ENCODE measurements at places on chromosomes 12 and 14.
A peak's percentile ranks its signal among the peaks of the same experiment; 100 is the strongest.

GRCh38 chr14:60840313-60840712, 105.8 kb downstream of the MNAT1 start:
- DNase-seq = no peak

GRCh38 chr12:112870267-112870980, 36.3 kb upstream of the OAS1 start:
- no peak for DNase-seq

DNA sequence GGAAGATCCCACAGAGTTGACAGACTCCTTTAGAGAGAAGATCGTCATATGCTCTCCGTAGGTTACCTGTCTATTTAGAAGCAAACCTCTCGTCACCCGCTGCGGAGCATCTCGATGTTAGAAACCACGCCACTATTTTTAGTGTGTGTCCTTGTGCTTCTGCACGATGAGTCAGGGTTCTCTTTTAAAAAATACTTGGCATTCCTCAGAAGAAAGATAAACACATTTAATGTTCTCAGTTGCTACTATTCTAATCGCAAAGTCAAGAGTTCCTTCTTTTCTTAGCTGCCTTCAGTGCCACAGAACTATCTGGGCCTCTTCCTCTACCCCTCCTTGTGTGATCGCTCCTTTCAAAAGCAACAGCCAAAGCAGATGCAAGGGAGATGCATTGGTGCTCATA, 192.4 kb downstream of the PELI2 start:
- peak; percentile 16 for DNase-seq

DNA sequence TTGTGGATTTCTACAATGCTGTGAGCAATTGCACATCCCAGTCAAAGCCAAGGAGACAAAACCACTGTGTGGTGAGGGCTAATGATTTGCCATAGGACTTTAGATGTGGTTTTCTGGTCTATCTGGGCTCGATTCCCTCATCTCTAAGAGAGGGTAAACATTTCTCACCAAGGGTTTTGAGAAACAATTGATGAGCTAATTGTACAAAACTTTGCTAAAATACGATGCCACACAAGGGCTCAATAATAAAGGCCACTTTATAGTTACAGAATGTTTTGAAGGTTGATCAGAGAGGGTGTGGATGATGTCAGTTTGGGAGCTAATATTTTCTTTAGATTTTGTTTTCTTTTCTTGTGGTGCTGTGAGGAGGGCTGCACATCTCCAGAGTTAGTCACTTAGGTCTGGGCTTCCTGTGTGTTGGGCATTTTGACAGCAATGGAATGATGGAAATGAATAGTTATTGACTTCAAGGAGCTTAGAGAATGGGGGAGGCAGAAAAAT, 60.8 kb upstream of the SLC38A4 start:
- no peak for DNase-seq

- no peak for DNase-seq
These were observed 33.5 kb downstream of the CYP46A1 start for GRCh38 chr14:99717682-99718013.

GRCh38 chr12:38872156-38872555, 33.2 kb downstream of the CPNE8 start:
- DNase-seq = no peak

GRCh38 chr12:108685469-108686260, 45.7 kb downstream of the CORO1C start:
- no peak for DNase-seq

DNA sequence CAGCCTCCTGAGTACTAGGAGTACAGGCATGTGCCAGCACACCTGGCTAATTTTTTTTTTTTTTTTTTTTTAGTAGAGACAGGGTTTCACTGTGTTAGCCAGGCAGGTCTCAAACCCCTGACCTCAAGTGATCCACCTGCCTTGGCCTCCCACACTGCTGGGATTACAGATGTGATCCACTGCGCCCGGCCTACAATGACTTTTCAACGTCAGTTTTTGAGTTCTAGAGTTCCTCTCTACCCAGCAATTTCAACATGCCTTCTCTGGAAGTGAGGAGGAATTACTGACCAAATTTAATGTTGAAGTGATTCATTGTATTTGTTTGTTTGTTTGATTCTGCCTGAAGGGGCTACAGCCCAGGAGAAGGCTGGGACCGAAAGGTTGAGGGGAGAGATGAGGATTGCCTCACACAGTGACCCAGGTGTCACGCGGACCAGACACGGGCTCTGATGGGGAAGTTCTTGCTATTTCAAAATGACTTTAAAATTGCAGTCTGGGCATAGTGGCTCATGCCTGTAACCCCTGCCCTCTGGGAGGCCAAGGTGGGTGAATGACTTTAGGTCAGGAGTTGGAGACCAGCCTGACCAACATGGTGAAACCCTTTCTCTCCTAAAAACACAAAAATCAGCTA, 8.6 kb upstream of the DENR start:
- DNase-seq = no peak

- no peak for DNase-seq
These were observed 55.0 kb downstream of the BHLHE41 start for GRCh38 chr12:26069796-26070195.

- no peak for DNase-seq
These were observed 46.1 kb downstream of the TMTC1 start for GRCh38 chr12:29737644-29738043.

DNA sequence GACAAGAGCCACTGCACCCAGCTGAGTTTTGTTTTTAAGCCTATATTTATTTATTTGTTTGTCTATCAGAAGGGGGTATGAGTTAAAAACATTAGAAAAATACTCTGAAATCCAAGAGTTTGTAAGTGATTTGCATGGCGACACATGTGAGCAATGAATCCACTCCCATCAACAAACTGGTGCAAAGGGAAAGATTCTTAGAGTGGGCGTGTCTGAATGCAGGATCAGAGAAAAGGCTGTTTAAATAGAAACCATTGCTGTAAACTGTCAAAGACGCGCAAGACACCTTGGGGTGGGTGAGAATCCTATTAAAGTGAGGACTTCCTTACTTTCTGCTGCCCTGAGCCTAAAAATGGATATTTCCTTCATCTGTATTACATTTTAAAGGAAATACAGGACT, 51.9 kb downstream of the ZFYVE26 start:
- DNase-seq = no peak

- no peak for DNase-seq
These were observed 136.3 kb downstream of the FOXG1 start for GRCh38 chr14:28902930-28903329.

- no peak for DNase-seq
These were observed 572 bp downstream of the EFS start for GRCh38 chr14:23364164-23365035.

DNA sequence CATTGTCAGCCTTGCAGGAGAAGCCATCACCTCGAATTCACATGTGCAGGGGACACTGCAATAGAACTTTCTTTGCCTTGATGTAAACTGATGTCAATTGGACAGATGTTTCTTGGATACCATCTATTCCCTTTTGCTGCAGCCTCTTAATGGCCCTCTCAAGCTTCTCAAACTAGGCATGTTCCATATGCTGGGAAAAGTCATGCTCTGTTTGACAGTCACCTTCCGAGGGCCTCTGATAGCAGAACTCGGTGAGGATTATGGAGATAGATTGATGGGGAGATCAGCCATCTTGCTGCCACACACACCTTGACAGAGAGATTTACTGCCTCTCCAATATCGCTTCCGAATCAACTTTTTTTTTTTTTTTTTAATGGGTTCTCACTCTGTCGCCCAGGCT, 145.8 kb upstream of the NUDT4 start:
- no peak for DNase-seq

GRCh38 chr14:73833530-73834260, 17.9 kb upstream of the PTGR2 start:
- DNase-seq = no peak

- DNase-seq = no peak
These were observed at the start of gene RARG for GRCh38 chr12:53231921-53232645. Gene RARG (minus strand): TSS chr12:53232209. CDS start chr12:53227545, 4,664 bp downstream.

- no peak for DNase-seq
These were observed 250.9 kb downstream of the PDZRN4 start for GRCh38 chr12:41438854-41439541.

GRCh38 chr12:64036414-64036813, 185.7 kb downstream of the KICS2 start:
- peak; percentile 39 for DNase-seq

- DNase-seq = no peak
These were observed 36.0 kb downstream of the SCARB1 start for GRCh38 chr12:124827588-124828184.

DNA sequence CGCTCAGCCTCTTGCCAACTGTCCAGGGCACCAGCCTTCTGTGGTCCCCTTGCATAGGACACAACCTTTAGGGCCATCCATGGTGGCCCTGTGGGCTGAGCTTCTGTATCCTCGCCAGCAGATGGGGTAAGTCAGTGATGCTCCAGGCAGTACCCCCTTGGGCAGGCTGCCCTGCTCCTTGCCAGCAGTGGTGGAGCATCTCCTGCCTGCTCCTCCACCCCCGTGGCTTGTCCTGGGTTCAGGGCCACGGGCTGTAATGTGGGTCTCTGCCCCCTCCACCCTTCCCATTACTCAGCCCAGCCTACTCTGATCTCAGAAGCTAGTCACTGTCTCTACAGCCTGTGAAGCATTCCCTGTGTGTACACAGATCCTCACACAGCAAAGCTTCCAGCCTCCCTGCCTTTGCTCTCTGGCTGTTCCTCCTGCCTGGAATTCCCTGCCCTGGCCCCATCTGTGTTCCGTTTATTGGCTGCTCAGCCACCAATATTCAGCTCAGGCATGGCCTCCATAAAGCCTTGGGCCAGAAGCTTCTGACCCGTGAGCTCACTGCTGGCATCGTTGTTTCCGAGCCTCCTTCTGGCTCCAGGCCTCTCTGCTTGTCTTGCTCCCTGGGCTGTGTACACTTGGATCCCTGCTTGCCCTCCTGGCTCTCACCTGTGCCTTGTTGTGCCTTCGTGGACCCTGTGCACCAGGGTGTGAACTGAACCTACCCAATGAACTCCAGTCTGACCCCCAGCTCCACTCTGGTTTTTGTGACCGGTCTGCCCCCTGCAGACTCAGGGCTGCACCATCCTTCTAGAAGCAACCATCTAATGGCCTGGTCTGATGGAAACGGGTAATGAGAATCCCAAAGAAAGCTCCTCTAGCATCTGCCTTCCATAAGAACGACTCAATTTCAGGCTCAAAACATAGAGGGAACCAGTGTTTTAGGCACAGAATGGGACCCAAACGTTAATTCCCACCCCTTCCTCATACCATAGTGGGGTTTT, 177.0 kb upstream of the PRMT8 start:
- DNase-seq = no peak

GRCh38 chr12:1747609-1748008, 56.7 kb downstream of the ADIPOR2 start:
- DNase-seq = no peak

- DNase-seq = no peak
These were observed 3.8 kb downstream of the BCDIN3D start for GRCh38 chr12:49838973-49839633.

GRCh38 chr12:62530596-62530995, 64.0 kb downstream of the MON2 start:
- peak; percentile 20 for DNase-seq

GRCh38 chr14:101124815-101125214, 221.3 kb upstream of the RTL1 start:
- DNase-seq = no peak

DNA sequence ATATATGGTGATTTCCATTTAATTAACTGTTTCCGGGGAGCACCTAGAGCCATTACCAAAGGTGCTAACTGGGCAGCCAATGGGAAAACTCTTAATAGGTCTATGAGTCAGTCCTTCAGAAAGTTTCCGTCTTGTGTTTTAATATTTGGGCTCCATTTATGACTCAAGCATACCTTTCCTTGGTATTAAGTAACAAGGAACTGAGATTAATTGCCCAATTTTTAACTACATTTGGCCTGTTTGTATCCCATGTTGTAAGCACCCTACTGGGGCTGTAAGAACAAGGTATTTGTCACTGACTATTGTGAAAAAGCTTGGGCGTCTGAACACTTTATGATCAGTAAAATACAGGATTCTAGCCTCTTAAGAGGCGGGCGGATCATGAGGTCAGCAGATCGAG, 62.8 kb upstream of the FOXN3 start:
- DNase-seq = no peak

- no peak for DNase-seq
These were observed 1231.7 kb upstream of the TMEM132C start for GRCh38 chr12:127035011-127035879.

DNA sequence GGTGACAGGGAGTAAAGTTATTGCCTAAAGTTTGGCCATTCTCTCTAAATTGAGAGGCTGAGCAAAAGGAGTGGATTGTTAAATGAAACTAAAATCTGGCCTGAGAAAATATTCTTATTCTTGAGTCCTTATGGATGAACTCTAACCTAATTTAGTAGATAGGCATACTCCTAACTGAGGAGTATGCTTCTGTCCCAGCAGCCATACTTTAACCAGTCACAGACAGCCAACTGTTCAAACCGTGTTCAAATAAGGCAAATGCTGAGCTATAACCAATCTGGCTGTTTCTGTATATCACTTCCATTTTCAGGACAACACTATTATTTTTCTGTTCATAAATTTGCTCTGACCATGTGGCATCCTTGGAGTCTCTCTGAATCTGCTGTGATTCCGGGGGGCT, 75.9 kb upstream of the RERGL start:
- no peak for DNase-seq

GRCh38 chr14:29475641-29476040, 452.0 kb downstream of the PRKD1 start:
- DNase-seq = peak; percentile 7

DNA sequence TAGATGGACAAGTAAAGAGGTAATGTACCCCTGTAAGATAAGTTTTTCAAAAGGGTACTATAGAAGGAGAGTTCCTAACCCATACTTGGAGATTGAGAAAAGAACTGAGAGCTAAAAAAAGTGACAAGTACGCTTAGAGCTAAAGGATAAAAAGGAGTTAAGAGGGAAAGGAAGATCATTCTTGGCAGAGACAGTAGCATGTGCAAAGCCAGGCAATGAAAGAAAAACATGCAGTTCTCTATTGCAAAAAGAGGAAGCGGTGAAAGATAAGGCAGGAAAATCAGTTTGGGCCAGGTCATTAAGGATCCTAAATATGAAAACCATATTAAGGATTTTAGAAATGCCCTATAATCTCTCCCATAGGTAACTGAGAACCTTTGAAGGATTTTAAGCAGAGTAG, 500.4 kb upstream of the GARIN6 start:
- no peak for DNase-seq

- DNase-seq = no peak
These were observed 125.1 kb upstream of the GRIP1 start for GRCh38 chr12:66803930-66804329.

- no peak for DNase-seq
These were observed 102.8 kb upstream of the BCAT1 start for GRCh38 chr12:25051656-25052195.

DNA sequence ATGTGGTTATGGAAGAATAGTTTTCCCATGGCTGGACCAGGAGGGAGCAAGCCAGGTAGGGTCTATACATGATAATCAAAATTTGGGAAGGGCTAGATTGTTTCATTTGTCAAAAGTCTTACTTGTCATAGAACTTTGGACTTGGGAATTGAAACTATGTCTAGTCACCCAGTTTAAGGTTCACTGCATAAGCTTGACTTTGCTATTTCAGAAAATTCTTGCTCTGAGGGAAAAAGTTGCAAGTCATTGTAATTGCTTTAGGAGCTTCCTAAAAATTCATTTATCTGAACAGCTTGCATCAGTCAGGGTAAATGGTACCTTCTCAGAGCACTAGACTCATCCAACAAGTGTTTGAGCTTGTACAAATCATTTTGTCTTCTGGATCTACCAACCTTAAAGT, 1194.7 kb downstream of the GALC start:
- no peak for DNase-seq
